ENCODE measurements at places on chromosomes 6 and 20.

DNA sequence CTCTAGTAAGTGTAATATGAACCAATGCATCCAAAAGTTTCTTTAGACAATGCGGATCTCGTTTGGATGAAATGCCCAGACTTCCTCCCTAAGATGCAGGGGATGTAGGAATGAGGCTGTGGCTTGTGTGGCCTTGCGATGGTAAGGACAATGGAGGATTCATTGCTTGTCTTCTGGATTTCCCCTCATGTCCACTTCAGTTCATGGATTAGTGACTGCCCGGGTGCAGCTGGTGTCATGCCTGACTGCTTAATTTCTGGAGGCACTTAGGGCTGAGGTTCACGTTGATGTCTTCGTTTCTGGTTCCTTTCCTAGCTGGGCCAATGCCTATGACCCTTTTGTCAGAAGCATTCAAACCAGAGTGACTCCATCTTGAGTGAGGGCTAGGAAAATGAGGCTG is 93.8 kb downstream of the SCP2D1 start:
- no peak for DNase-seq

- DNase-seq: no peak
These were observed 83.7 kb upstream of the RALY start for GRCh38 chr20:33910056-33910455.

- DNase-seq: peak; percentile 68
These were observed 684 bp downstream of the ZNFX1 start for GRCh38 chr20:49276961-49277785.

- no peak for DNase-seq
These were observed 932.1 kb downstream of the EYS start for GRCh38 chr6:64774881-64775280.

DNA sequence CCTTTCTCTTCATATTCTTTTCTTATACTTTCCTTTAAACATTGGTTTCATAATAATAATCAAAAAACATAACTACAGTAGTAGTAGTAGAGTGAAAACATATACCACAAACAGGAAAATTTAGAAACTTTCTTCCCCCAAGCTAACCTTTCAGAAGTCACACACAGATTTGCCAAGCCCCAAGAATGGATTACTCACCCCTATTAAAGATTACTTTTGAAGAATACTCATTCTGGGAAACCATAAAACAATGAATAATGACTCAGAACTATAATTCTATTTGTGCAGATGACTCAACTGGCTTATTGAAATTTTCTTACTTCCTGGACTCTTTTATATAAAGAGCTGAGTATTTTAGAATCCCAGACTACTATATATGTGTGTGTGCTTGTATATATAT is 119.4 kb upstream of the GJE1 start:
- no peak for DNase-seq

GRCh38 chr6:157946865-157947532 is 34.7 kb upstream of the SYNJ2 start:
- DNase-seq: no peak

DNA sequence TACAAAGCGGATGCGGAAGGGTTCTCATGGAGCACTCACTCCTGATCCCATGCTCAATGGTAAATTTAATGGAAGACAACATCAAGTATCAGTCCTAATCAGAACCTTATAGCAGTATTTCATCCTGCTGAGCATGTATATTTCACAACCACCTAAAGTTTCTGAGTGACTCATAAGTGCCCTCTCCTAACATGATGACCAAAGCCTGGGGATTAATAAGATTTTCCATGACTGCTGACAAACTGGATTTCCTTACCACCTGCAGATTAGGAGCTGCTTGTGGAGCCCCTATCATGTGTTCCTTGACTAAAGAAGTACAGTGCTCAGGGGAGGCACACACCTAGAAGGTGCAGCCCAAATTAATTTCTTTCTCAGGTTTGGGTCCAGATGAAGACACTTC is 112.8 kb downstream of the INSM1 start:
- DNase-seq: no peak

GRCh38 chr20:50041246-50041873 is 58.6 kb downstream of the SNAI1 start:
- DNase-seq: no peak

- DNase-seq: no peak
These were observed 181.0 kb downstream of the TRIM27 start for GRCh38 chr6:28742668-28743270.

Data from T-helper 2 cell treated with Interferon-gamma antibody and Interleukin-4, amounts not matched to agents 5 μg/mL and 100 μg/mL, for 36 hours (primary cell).